ENCODE measurements at places on chromosomes 6 and 20.
A peak's percentile ranks its signal among the peaks of the same experiment; 100 is the strongest.

DNA sequence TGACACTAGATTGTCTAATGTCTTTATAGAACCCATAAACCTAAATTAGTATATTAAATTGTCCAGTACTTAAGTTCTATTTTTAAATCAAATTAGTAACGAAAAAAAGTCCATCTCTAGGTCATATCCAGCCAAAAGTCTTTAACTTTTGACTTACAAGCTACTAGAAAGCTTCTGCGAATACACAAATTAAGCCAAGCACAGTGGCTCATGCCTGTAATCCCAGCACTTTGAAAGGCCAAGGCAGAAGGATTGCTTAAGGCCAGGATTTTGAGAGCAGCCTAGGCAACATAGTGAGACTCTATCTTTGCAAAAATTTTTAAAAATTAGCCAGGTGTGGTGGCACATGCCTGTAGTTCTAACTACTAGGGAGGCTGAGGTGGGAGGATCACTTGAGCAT is 420.4 kb upstream of the PLCB4 start:
- DNase-seq, result no peak

DNA sequence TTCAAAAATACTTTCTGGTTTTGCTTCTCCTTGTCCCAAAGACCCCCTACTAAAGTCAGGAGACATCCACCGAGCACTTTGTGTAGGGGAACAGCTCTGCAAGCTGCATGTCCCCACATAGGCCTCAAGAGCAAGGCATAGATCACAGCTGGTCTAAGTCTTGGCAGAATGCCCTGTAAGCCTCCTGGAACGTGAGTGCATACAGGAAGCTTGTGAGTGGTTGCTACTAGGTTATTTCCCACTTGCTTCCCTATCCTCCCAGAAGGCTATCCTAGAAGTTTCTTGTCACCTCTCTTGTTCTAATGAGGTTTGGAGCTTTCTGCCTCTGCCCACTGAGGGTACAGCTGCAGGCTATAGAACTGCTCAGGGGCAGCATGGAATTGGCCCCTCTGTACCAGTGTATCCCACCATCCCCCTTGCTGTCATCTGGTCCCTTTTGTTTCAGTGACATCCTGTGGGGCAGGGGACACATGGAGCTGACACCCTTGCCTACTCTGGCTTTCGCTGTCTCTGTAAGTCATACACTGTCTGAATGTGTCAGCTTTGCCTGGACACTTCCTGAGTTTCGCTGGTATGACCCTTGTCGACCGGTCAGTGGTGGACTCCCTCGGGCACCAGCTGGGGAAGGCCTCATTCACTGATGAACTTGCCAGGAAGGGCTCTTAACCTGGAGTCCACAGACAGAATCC is 35.6 kb upstream of the KCNK16 start:
- no peak for DNase-seq

GRCh38 chr6:89505847-89506246 is 72.9 kb downstream of the ANKRD6 start:
- no peak for DNase-seq

- peak; percentile 35 for DNase-seq
Measured at GRCh38 chr6:15901141-15902115, 227.5 kb upstream of the MYLIP start.

DNA sequence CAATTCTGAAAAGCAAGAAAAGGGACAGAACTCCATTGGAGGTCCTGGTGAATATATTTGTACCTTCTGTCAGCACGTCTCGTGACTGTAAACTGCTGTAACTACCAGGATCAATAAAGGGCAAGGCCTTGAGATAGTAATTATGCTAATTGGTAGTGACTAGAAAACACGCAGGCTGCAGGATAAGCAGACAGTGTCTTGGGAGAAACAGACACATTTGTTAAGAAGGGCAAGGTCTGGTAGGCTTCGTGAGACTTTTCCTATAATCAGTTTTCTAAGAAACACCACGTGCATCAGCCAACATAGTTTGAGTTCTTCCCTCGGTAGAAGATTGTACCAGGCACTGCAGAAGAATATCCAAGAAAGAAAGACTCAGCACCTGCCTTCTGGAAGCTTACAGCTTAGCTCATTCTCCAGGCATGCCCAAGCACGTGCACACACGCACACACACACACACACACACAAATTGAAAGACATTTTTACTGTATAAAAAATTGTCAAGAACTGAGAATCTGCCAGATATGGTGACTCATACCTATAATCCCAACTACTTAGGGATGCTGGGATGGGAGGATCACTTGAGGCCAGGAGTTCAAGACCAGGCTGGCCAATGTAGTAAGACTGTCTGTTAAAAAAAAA is 167.0 kb upstream of the SASH1 start:
- DNase-seq, result no peak

- no peak for DNase-seq
Measured at GRCh38 chr20:23752019-23752418, 1.3 kb upstream of the CST1 start.

GRCh38 chr20:7426890-7427496 is 513.3 kb downstream of the HAO1 start:
- DNase-seq, result no peak

- DNase-seq, result peak; percentile 71
Measured at GRCh38 chr6:140441256-140441655, 1066.8 kb upstream of the CITED2 start.

GRCh38 chr6:139600919-139601475 is 226.5 kb upstream of the CITED2 start:
- DNase-seq, result no peak

DNA sequence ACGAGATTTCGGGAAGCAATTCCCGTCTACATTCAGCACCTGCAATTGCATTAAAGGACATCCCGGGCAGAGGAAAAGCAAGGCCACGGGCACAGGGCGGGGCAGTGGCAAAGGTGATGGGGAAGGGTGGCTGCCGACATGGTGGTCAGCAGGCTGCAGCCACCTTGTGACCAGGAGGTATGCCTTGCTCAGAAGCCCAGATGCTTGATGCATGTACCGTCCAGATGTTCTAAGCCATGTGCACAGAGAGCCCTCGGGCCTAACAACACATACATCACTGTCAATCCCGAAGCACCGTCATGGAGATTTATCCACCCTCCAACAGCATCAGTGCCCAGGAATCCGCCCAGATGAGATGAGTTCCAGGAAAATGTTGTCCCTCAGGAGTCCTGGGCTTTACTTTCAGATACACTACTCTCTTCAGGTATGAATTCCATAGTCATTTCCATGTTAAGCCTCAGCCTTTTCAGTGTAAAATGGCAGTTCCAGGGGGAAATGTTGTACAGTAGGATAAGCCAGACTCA is 77.8 kb upstream of the FRMD1 start:
- no peak for DNase-seq

GRCh38 chr6:11683871-11684270 is 94.7 kb downstream of the ADTRP start:
- DNase-seq, result no peak

GRCh38 chr6:113755449-113756289 is 101.5 kb upstream of the MARCKS start:
- DNase-seq, result no peak

DNA sequence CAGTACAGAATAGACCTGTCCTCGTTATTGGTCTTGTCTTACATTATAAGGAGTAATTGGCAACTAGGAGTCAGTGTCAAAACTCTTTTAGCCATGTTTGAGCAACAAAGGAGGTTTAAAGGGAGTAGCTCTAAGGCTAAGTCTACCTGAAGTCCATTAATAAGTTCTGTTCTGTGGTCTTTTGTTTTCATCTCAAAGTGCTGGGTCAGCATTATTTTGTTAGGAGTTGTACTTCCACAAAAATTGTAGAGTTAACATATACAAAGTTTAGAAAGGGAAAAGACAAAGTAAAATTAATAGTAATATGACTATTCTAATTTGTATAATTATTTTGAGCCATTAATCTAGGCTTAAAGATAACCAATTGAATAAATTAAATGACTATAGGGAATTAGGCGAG is 12.7 kb upstream of the SENP6 start:
- no peak for DNase-seq

DNA sequence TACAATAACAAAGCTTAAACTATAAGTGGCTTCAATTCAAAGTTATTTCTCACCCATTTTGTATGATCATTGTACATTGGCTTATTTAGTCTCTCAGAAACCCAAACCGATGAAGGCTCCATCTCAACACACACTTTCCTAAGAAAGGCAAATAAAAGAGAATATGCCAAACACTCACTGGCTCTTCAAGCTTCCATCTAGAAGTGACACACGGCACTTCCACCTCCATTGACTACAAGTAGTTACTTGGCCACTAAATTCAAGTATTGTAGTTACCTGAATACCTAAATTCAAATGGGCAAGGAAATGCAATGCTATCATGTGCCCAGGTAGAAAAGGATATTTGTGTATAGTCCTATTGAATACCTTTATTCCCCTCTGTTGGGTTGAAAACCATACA is 170.6 kb downstream of the OGFRL1 start:
- no peak for DNase-seq

- DNase-seq, result peak; percentile 30
Measured at GRCh38 chr6:142696123-142697000, 248.6 kb downstream of the HIVEP2 start.

GRCh38 chr6:3473773-3474172 is 16.9 kb upstream of the SLC22A23 start:
- DNase-seq, result no peak

Data from right cardiac atrium (tissue), 5 donors.